ENCODE measurements at places on chromosomes 5 and 9. TPM values are rescaled to one million over a fixed set of nuclear protein-coding genes. Genes with fewer than 3 reads are reported as not detected.

Gene CCDC192
- 1.5 TPM for polyA plus RNA-seq

Gene PRRX2
- polyA plus RNA-seq = 1.2 TPM

Gene ANKRD18A
- polyA plus RNA-seq = 5.4 TPM

Gene POMT1
- polyA plus RNA-seq = 29.0 TPM

Gene RFESD
- 3.5 TPM for polyA plus RNA-seq

Gene ZBTB26
- 21.4 TPM for polyA plus RNA-seq

Gene DCANP1
- 0.03 TPM for polyA plus RNA-seq

Gene FLT4
- polyA plus RNA-seq = 30.4 TPM

Gene SPINK6
- polyA plus RNA-seq = not detected

Gene C9orf40
- polyA plus RNA-seq = 6.3 TPM

Gene ZDHHC11B
- 2.1 TPM for polyA plus RNA-seq

Gene ENTPD8
- 0.60 TPM for polyA plus RNA-seq

Gene PCDHGB1
- 1.6 TPM for polyA plus RNA-seq

Gene ZNG1F
- 16.1 TPM for polyA plus RNA-seq

- DNase-seq = no peak
These were observed 11.6 kb downstream of the C5orf24 start for GRCh38 chr5:134857401-134857800.

GRCh38 chr9:33942471-33943083 lies 106.1 kb downstream of the UBAP2 start:
- no peak for DNase-seq

DNA sequence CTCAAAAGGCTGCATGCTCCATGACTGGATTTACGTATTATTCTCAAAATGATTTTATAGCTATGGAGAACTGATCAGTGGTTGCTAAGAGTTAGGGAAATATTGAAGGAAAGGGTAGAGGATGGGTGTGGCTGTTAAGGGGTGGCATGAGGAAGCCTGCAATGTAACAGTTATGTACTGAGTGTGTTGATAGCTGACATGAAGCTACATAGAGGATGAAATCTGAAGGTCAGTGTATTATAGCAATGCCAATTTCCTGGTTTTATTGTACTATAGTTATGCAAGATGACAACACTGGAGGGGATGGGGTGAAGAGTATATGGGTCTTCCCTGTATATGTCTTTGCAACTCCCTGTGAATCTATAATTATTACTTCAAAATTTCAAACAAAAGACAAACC lies 51.0 kb downstream of the TMEM245 start:
- DNase-seq = no peak

GRCh38 chr9:123975871-123976270 lies 35.7 kb upstream of the LHX2 start:
- no peak for DNase-seq

GRCh38 chr9:72268961-72269360 lies 96.0 kb downstream of the ZFAND5 start:
- no peak for DNase-seq

- no peak for DNase-seq
These were observed 64.8 kb downstream of the PAX5 start for GRCh38 chr9:36969216-36969771.

- DNase-seq = no peak
These were observed 350.2 kb downstream of the KIAA0825 start for GRCh38 chr5:94268226-94268625.

DNA sequence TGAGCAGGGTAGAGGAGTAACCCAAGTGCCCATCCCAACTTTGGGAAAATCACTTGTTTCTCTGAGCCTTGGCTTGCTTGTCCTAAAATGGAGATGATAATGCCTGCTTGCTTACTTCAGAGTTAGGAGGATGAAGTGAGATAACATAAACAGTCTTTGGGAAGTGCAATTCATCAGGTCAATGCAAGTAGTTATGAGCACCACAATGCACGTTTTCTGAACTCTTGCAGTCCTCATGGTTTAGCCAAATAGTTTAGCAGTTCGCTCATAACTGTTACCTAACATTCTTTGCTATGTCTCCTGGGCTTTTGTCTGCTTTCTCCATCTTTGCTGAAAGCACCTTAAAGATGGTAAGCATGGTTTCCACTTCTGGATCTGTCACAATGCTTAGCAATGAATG lies 270.0 kb downstream of the ADAMTSL1 start:
- no peak for DNase-seq

GRCh38 chr5:36613241-36613640 lies 6.8 kb downstream of the SLC1A3 start:
- no peak for DNase-seq

DNA sequence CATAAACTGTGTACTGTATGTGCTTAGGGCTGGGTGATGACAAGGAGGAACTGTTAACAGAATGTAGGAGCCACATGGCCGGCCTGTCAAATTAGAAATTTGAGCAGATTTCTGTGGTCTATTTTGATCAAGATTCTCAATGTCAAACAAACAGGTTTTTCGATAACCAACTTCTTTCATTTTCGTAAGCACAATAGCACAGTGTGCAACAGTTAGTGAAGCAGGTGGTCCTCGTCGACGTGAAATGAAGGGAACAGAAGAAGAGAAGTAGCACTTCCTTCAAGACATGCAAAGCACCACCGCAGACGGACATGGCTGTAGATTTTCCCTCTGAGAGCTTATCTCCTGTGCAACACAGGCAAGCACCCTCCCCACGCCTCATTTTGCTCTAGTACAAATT lies 252.1 kb downstream of the CRB2 start:
- DNase-seq = no peak

DNA sequence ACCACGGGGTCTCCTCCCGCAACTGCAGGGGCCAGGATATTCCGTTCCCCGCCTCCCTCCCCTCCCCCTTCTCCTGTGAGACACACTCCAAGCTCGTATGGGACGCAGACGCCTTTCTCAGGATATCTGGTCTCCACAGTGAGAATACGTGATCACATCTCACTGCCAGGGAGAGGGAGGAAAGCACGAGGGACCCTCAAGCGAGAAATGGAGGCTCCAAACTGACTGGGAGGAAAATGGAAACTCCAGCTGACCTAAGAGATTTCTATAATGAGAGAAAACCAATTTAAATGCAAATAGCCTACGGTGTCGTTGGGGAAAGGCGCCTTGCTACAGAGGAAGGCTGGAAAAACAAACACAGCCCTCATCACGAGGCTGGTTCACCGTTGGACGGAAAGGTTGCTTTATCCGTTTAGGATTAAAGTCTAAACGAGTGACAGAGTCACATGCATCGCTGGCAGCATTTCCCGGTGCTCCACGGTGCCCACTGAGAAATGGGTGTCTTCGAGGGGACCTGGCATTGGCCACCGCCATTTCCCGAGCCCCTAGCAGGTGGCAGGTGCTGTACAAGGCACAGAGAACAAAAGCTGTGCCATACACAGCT lies 116.9 kb upstream of the CPEB4 start:
- no peak for DNase-seq

GRCh38 chr5:10140195-10140973 lies 109.3 kb downstream of the ATPSCKMT start:
- DNase-seq = no peak

GRCh38 chr5:181245427-181246275 lies 1.9 kb upstream of the RACK1 start:
- no peak for DNase-seq

- no peak for DNase-seq
These were observed 172.2 kb downstream of the ERCC6L2 start for GRCh38 chr9:96047741-96048103.

DNA sequence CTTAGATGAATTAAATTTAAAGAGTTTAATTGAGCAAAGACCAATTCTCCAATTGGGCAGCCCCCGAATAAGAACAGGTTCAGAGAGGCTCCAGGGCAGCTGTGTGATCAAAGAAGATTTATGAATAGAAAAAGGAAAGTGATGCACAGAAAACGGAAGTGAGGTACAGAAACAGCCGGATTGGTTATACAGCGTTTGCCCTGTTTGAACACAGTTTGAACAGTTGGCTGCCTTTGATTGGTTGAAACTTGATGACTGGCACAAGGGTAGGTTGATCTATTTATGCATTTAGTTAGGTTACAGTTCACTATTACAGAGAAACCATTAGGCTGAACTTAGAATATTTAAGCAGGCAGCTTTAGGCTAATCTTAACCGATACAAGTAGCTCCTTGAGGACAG lies 29.5 kb downstream of the NIM1K start:
- no peak for DNase-seq

GRCh38 chr9:4828761-4829160 lies 36.0 kb downstream of the RCL1 start:
- no peak for DNase-seq

DNA sequence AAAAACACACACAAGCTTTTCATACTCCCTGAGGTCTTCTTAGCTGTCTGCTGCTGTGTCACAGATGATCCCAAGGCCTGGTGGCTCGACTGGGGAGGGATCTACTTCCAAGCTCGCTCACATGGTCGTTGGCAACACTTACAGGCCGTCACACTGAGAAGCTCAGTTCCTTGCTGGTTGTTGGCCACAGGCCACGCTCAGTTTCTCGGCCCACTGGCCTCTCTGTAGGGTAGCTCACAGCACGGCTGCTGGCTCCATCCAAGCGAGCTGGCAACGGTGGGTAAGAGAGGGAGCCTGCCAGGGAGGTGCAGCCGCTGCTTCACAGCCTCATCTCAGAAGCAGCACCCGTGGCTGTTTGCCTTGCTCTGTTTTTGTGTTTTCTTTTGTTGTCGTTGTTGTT lies 43.8 kb upstream of the GFPT2 start:
- DNase-seq = no peak

DNA sequence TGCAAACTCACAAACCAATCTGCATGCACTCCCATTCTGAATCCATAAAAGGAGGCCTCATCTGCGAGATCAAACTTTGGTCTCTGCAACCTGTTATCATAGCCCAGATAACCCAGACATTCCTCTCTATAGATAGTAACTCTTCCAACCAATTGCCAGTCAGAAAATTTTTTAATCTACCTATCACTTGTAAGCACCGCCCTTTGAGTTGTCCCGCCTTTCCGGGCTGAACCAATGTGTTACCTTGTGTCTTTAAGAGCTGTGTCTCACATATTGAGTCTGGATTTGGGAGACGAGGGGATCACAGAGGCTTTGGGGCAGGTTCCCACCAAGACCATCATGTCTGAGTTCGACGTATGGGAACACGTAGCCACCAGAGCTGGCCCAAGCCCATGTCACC lies 91.1 kb upstream of the PPP1R26 start:
- DNase-seq = no peak

DNA sequence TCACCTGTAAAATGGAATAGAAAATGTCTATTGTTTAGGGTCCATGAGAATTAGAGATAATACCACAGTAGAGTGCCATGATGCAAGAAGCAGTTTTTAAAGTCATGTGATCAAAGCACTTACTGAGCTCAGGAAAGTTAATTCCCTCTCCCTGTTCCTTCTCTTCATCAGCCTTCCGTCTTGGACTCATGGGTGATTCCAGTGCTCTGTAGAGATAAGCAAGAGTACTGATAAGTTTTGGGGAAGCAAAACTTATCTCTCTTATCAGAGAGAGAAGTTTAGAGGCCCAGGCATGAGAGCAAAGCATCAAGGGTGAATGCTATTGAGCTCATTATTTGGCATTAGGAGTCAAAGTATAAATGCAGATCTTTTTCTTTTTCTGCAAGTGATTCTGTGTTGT lies 410.1 kb downstream of the AGTPBP1 start:
- DNase-seq = no peak

DNA sequence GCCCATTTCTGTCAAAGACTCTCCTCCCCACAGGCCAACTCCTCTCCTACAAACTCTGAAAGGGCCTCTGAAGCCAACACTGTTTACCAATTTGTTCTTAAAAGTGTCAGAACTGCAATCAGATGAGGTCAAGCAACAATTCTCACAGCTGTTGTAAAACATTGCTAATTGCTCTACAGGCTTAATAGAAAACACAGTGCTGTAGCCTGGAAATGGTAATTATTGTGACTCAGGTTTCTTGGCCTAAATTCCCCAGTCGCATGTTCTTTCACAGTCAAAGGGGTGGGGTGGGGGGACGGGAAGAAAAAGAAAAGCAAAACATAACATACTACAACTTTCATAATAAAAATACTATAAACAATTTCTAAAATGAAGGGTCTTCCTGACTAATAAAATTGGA lies 343.2 kb downstream of the DMAC1 start:
- no peak for DNase-seq

DNA sequence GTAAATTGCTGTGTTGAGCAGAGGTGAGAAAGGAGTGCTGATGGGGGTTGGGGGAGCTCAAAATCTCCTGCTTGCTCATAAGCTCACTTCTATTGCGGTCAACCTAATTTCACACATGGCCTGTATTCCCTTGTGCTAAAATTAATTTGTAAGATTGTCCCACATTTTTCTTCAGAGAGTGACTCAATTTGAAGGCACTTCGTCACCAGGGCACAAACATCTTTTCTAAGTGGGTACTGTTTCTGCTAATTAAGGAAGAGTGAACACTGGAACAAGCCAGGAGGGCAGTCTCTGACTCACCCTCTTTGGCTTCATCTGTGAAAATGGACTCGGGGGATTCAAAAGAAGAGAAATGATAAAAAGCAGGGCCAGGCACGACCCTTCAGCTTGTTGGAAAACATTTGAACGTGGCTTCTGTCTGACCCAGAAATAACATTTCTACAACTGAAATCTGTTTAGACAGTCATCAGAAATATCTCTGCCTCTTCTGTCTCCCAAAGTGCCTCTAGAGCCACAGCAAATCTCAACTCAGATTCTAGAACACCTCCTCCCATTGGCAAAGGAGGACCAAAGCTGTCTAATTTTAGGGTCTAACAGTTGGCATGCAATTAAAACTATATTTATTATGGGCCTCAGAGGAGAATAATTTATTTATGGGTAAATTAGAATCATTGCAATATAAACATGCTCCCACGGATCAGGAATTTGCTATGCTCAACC lies 49.8 kb downstream of the FEM1C start:
- no peak for DNase-seq

DNA sequence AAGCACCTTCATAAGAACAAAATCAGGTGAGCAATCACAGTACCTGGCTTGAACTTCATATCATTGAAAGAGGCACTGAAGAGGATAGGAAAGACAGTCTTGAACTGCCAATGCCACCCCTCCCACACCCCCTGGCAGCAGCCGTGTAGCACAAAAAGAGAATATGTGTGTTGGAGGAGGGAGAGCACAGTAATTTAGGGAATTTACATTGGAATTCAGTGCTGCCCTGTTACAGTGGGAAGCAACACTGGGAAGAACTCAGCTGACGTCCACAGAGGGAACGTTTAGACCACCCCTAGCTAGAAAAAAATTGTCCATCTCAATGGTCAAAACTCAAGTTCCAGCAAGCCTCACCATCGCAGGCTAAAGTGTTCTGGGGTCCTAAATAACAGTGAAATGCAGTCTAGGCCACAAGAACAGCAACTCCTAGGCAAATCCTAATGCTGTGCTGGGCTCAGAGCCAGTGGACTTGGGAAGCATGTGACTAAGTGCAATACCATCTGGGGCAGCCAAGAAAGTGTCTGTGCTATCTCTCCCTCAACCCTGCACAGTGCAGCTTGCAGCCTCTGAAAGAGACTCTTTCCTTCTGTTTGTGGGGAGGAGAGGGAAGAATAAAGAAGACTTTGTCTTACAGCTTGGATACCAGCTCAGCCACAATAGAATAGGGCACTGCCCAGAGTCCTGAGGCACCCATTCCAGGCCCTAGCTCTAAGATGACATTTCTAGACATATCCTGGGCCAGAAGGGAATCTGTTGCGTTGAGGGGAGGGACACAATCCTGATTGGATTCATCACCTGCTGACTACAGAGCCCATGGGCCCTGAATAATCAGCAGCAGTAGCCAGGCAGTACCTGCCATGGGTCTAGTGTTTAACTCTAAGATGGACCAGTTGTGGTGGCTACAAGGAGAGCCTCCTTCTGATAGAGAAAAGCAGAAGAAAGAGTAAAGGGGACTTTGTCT lies 62.1 kb upstream of the VLDLR start:
- no peak for DNase-seq

All from left renal cortex interstitium (tissue), 4 donors.